Diencephalon (tissue), 1 donor: ENCODE measurements at places on chromosomes 7 and 10. TPM values are rescaled to one million over a fixed set of nuclear protein-coding genes. Genes with fewer than 3 reads are reported as not detected.

GPR146 gene
- total RNA-seq: 3.2 TPM

TIMM23 gene
- 65.7 TPM for total RNA-seq

CCL24 gene
- not detected for total RNA-seq

PTF1A gene
- not detected for total RNA-seq

HOXA9 gene
- total RNA-seq: not detected

SNCG gene
- 29.1 TPM for total RNA-seq

ASZ1 gene
- total RNA-seq: not detected
